ENCODE measurements at places on chromosomes 7 and 10. TPM values are rescaled to one million over a fixed set of nuclear protein-coding genes. Genes with fewer than 3 reads are reported as not detected.

MYO1G gene
- total RNA-seq: 1.4 TPM

CALML3 gene
- total RNA-seq: 19.4 TPM

KCTD7 gene
- 13.7 TPM for total RNA-seq

GOLGA7B gene
- total RNA-seq: 0.08 TPM

LFNG gene
- total RNA-seq: 9.8 TPM

NXPH1 gene
- not detected for total RNA-seq

DNA sequence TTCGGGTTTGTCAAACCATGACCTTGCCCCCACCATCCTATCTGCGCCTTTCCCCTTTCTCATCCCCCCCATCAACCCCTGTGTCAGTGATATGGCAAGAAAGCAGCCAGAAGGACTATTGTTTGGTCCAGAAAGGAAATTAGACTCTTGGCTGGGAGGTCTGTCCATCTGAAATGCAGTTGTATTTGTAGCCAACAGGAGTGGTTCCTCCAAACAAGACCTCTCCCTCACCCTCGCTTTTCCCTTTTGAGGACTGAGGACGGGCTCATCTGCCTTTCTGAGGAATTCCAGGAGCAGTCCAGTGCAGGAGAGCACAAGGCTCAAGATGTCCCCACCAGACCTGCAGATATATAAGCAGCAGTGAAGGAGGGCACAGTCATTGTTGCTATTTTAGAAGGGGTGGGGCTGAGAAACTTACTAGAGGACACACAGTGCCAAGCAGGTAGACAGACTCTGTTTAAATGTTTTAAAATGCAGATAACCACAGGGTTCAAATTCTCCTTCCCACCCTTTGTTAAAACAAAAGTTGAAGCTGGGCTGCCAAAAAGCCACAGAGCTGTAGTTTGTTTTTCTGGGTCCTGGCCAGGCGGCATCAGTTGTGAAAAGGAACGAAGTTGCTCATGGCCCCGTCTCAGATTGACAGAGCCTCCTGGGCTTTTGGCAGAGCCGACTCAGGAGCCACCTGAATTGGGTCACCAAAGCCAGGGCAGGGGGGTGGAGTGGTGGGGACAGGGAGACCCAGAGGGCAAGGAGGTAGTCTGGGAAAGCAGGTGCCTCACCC, 37.3 kb downstream of the CYP17A1 start:
- peaks cover 40% of the 10 kb centered on the region for H3K4me1 ChIP-seq
- no peaks in the 10 kb centered on the region for H3K27me3 ChIP-seq
- H3K27ac ChIP-seq: peak overlapping the region; percentile 96
- H3K36me3 ChIP-seq: no peaks in the 10 kb centered on the region

DNA sequence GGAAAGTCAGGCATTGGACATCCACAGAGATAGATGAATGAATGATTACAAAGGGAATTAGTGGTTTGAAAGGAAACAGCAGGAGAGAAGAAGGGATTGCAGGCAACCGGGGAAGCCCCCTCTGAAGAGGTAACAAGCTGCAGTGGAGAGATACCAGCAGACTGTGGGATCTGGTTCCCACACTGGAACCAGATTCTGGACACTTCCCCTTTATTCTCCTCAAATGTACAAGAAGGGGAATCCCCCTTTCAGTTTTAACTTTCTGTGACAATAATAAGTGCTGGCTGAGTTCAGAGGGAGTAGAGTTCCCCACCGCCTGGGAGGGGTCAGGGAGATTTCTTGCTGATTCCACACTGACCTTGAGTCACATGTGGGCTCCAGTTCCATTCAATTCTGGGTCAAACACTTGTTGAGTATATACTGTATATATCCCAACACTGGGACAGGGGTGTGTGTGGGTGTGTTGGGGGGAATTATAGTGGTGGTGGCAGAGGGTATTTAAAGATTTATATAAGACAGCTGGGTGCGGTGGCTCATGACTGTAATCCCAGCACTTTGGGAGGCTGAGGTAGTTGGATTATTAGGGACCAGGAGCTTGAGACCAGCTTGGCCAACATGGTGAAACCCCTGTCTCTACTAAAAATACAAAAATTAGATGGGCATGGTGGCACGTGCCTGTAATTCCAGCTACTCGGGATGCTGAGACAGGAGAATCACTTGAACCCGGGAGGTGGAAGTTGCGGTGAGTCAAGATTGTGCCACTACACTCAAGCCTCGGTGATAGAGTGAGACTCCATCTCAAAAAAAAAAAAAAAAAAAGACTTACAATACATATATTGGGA, 16.5 kb upstream of the DDIT4 start:
- no peak for ATAC-seq
- H3K4me1 ChIP-seq: peaks cover 31% of the 10 kb centered on the region
- H3K27me3 ChIP-seq: no peaks in the 10 kb centered on the region
- H3K27ac ChIP-seq: peak overlapping the region; percentile 94

DNA sequence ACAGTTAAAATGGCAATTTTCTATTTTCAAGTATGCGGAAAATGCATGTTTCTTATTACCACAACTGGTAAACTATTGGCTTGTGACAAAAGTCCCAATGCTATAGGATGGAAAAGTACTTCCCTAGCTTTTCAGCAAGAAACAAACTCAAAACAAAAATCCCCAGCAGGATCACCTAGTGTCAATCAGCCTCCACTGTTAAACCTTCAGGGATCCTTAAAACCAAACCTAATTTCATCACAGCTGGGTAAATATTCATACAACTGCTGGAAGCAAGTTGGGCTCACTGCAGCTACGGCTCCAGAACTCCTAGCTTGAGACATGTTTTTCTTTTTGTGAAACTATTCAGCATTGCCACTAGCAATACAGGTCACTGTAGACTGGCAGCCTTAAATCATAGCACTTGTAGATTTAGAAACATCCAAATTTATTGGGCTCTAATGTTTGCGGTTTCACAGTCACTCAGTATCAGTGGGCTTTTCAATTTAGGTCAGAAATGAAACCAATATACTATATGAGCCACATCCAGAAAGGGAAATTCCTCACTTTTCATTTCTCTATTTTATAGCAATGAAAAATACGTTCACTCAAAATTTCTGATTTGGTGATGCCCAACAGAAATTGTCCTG, 145.2 kb upstream of the ANK3 start:
- H3K27me3 ChIP-seq: no peaks in the 10 kb centered on the region
- no peaks in the 10 kb centered on the region for H3K4me1 ChIP-seq
- no peak for ATAC-seq
- no peaks in the 10 kb centered on the region for H3K36me3 ChIP-seq
- no peak overlapping the region for H3K27ac ChIP-seq
- no peak overlapping the region for H3K4me3 ChIP-seq

DNA sequence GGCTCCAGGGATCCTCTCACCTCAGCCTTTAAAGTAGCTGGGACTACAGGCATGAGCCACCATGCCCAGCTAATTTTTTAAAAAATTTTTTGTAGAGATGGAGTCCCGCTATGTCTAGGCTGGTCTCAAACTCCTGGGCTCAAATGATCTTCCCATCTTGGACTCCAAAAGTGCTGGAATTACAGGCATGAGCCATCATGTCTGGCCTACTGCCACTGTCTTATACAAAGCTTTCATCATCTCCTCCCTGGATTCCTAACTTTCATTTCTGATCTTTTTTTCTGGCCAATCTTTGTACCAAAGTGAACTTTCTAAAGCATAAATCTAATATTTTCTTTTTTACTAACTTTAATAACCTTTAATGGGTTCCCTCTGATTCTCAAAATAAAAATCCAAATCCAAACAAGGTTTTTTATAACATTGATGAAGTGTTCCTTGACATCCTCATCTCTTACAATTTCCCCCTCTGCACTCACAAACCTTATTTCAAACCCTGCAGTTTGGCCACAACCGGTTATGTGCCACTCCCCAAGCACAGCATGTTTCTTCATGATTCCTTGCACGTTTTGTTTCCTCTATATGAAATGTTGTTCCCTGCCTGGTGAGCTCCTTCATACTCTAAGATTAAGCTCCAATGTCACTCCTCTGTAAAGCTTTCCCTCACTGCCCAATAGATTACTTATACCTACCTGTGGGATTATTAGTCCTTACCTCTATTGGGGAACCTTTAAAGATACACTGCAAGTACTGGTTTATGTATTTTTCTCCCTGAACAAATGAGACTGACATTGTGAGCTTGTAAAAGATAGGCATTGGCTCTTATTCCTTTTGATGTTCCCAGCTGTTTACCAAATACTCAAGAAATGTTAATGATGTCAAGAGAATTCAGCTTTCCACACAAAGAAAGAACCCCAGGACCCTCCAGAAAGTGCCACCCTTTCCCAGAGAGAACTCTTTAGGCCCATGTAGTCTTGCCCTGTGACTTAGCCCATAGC, 101.7 kb downstream of the HOXA1 start:
- H3K27ac ChIP-seq: no peak overlapping the region
- ATAC-seq: no peak
- H3K4me3 ChIP-seq: no peak overlapping the region
- H3K27me3 ChIP-seq: no peaks in the 10 kb centered on the region
- H3K4me1 ChIP-seq: no peaks in the 10 kb centered on the region

- no peaks in the 10 kb centered on the region for H3K4me1 ChIP-seq
- no peak overlapping the region for H3K27ac ChIP-seq
- H3K27me3 ChIP-seq: peaks cover 95% of the 10 kb centered on the region
- ATAC-seq: no peak
These were observed 141.9 kb upstream of the MKI67 start for GRCh38 chr10:128268015-128268722.

DNA sequence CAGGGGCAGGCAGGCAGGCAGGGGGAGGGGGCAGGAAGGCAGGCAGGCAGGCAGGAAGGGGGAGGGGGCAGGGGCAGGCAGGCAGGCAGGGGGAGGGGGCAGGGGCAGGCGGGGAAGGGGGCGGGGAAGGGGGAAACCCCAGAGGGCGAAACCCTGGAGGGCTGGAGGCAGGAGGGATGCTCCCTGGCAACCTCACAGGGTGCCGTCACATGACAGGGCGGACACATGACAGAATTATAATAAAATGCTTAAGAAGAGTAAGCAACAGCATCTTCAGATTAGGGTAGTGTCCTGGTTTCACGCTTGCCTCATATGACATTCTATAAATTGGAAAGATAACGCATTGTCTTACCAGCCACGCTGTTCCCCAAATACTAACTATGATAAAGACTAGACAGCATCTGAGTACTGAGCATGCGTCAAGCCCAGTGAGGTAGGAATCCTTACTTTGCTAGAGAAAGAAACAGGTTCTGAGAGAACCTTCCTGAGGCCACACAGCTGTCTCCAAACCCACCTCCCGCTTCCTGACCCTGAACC, 131.6 kb downstream of the DIP2C start:
- H3K4me1 ChIP-seq: peaks cover 15% of the 10 kb centered on the region
- no peaks in the 10 kb centered on the region for H3K36me3 ChIP-seq

DNA sequence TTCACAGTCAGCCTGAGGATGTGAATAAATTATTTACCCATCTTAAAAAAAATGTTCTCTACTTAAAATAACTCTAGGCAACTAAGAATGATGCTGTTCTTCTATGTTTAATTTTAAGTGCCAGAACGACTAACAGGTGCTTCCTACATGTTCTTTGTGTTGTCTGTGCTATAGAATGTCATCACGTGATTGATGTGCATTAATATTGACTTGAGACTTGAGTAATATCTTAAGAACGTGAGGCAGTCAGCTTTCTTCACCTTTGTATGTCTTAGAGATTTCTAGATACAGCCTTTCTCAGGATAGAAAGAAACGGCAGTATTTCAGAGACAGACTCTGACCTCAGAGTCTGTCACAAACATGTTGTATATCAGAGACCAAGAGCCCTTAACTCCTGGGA, 274.6 kb downstream of the KCND2 start:
- no peaks in the 10 kb centered on the region for H3K4me1 ChIP-seq
- no peak for ATAC-seq
- no peak overlapping the region for H3K27ac ChIP-seq

DNA sequence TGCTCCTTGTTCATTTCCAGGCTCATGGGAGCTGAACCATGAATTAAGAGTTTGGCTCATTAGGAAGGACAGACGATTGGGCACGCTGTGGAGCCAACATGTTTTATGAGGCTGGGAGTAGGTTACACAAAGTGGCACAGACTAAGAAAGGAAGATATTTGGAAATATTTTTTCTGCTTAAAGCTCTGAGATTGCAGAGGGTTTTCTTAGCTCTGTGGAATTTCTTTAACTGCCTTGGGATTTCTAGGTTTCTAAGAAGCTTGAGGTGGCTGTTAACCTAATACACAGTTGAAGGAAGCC, 344.6 kb downstream of the RNLS start:
- H3K27me3 ChIP-seq: no peaks in the 10 kb centered on the region
- H3K4me3 ChIP-seq: no peak overlapping the region
- H3K4me1 ChIP-seq: no peaks in the 10 kb centered on the region
- no peak for ATAC-seq
- no peaks in the 10 kb centered on the region for H3K36me3 ChIP-seq
- H3K27ac ChIP-seq: no peak overlapping the region

GRCh38 chr7:70237831-70238575, 639.7 kb downstream of the AUTS2 start:
- H3K27ac ChIP-seq: no peak overlapping the region
- no peak for ATAC-seq
- H3K27me3 ChIP-seq: no peaks in the 10 kb centered on the region
- no peak overlapping the region for H3K4me3 ChIP-seq
- H3K36me3 ChIP-seq: no peaks in the 10 kb centered on the region

DNA sequence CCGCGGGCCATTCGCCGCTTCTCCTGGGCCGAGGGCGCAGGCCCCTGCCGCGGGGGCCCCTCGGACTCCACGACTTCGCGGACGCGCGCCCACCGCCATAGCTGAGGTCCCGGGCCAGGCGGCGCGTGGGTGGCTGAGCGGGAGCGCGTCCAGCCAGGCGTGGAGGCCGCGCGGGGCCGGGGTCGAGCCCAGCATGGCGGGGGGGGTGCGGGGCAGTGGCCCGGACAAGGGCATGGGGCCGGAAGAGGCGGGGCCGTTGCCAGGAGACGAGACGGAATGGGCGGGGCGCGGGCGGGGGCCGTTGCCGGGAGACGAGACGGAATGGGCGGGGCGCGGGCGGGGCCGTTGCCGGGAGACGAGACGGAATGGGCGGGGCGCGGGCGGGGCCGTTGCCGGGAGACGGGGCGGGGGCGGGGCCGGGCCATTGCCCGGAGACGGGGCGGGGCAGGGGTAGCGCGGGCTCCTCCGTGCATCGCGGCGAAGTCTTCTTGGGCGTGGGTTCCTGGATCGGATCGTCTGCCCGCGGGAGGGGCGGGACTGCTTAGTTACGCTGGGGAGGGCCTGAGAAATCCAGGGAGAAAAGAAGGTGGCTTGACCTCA, 14.8 kb downstream of the ADAM8 start:
- peak; percentile 74 for ATAC-seq
- peak overlapping the region; percentile 97 for H3K4me3 ChIP-seq
- peaks cover 7% of the 10 kb centered on the region for H3K27me3 ChIP-seq
- H3K4me1 ChIP-seq: no peaks in the 10 kb centered on the region
- no peaks in the 10 kb centered on the region for H3K36me3 ChIP-seq
- H3K27ac ChIP-seq: peak overlapping the region; percentile 92

- peak; percentile 51 for ATAC-seq
- peak overlapping the region; percentile 97 for H3K27ac ChIP-seq
- H3K27me3 ChIP-seq: no peaks in the 10 kb centered on the region
- peaks cover 55% of the 10 kb centered on the region for H3K4me1 ChIP-seq
These were observed 500 bp downstream of the CUL1 start for GRCh38 chr7:148699024-148699781.
